Inflammatory macrophage (primary cell): ENCODE measurements at places on chromosomes 11 and 22.

DNA sequence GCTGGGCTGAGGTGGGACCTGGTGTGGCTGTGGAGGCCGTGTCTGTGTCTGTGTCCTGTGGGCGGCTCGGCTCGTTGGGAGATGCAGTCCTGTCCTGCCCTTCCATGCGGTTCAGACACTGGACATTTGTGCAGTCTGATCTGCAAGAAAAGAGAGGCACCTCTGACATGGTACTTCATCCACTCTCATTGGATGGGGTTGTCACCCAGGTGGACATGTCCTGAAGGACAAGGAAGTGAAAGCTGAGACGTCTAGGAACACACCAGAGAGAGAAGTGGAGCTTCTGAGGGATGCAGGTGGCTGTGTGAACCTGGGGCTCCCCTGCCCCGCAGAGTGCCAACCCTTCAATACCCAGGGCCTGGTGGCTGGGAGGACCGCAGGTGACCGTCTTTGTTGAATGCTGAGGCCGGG lies 18.4 kb downstream of the TBX1 start:
- DNase-seq = no peak

DNA sequence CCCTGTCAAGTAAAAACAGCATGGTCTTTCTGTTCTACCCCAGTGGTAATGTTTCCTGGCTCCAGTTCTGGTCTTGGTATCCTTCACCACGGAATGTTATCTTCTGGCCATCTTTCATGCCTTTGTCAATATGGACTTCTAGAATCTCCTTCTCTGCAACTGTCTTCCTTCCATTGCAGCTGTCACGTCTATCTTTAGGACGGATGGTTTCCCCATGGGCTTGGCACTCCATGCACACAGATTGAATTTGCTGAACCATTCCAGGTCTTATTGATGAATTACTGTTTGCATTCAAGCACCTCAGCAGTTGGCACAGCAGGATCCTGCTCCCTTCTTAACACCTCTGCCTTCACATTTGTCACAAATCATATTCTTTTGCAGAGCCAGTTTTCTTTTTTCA lies 44.9 kb upstream of the SLC25A18 start:
- no peak for DNase-seq

DNA sequence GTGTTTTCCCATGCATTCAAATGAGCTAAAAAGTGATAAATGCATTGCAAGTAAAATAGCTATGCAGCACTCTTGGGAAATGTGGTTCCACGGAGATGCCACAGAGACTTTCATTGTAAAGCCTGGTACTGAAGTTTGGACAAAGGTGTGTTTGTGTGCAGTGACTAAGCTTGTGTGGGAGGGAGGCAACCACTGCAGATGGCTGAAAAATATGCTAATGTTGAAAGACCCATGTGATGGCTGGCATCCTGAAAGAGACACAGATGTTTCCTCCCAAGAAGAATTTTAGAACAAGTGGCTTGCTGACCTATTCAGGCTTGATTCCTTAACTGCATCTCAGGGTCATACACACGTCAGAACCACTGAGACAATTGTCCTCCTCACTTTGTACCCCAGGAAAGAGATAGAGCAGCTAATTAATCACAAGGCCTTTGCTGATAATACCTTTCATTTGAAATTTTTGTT lies 73.8 kb downstream of the FAM76B start:
- no peak for DNase-seq

DNA sequence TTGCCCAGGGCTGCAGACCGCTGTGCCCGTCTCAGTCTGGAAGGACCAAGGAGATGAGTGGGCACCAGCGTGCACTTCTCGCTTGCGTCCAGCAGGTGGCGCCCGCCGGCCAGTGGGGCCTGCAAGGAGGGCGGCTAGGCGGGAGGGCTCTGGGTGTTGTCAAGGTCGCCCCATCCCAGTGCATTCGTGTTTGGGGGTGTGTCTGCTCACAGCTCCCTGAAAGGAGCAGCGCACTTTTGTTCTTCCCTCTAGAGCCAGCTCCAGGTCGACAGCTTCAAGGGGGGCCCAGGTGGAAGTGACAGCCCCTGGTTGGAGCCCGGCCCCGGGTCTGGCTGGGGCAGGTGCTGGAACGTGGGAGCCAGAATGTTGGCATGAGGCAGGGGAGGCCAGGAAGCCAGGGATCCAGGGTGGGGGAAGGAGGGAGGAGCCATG lies 23.4 kb upstream of the MPPED1 start:
- DNase-seq = peak; percentile 70
